Small intestine (tissue), 16 donors: ENCODE measurements at places on chromosomes 11 and 22.

GRCh38 chr22:17785185-17786184 is 11.2 kb upstream of the BID start:
- peak; percentile 56 for DNase-seq

DNA sequence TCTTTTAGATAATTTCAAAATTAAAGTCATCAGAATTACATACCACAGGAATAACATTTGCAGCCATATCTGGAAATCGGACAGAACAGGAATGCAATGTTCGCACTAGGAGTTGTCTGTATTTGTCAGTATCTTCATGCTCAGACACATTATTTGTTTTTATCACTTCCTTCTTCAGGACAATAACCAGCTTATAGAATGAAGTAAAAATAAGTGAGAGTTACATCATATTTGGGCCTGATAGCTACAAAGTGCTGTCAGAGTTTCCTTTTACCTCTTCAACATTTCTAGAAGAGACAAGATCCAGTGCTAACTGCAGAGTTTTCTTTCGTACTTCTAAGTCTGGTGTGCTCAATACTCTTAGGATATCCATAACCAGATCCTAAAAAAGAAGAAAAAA is 18.9 kb downstream of the COPB1 start:
- DNase-seq, result no peak

- DNase-seq, result no peak
Measured at GRCh38 chr11:11976481-11977127, 31.8 kb downstream of the DKK3 start.

DNA sequence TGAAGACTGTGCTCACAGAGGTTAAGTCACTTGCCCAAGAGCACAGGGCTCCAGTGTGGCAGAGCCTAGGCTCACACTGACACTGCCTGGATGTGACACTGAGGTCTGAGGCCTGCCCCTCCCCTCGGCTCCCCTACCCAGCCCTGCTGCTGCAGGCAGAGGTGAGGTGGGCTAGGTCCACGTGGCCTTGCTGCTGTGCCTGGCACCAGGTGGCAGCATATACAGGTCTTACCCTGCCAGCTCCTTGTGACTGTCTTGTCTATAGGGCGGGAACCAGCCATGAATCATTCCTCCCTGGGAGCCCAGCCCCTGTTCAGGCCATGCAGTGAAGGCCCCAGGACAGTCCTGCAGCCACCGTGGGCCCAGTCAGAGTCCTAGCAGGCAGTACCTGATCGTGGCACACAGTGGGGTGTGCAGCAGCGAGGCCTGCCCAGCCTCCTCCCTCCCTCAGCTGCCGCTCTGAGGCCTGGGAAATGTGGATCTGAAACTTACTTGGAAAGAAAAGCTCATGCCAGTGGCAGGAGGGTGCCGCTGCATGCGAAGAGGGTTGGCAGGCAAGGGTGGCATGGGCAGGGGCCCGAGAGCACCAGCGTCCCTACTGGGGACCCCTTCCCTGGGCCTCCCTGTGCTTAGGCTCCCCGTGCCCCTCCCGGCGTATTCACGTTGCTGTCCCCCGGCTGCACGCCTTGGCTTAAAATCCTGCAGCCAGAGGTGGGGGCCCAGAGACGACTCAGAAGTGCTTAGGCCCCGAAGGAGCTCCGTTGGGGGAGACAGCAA is 1.2 kb upstream of the CERK start:
- peak; percentile 79 for DNase-seq

GRCh38 chr22:32589007-32589406 is 114.4 kb downstream of the FBXO7 start:
- no peak for DNase-seq

DNA sequence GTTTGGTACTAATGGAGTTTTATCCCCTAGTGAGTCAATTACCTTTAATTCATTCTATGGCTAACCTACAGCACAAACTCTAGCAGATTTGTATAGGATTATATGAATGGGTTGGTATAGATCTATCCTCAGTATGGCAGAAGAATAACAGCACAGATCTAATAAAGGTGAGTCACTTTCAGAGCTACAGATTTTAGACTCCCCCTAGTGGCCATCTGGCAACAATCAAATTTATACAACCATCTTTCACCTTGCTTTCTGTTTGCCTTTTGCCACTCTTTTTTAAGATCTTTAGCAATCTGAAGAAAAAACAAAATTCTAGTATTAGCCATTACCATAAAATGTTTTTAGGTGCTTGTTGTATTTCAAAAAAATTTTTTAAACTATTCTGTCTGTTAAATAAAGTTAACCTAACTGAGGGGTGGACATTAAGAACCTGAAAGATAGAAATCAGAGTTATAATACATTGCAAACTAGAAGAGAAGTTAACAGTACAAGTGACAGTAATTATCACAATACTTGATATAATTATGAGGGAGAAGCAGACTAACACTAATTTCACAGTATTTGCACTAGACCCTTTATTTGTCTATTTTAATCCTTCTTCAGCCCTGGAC is 25.8 kb downstream of the DDIAS start:
- peak; percentile 66 for DNase-seq

GRCh38 chr11:71557257-71557656 is 8.1 kb upstream of the KRTAP5-10 start:
- no peak for DNase-seq

- DNase-seq, result peak; percentile 35
Measured at GRCh38 chr22:18057568-18058209, 20.1 kb upstream of the PEX26 start.

- no peak for DNase-seq
Measured at GRCh38 chr11:129408865-129409444, 33.3 kb downstream of the BARX2 start.

DNA sequence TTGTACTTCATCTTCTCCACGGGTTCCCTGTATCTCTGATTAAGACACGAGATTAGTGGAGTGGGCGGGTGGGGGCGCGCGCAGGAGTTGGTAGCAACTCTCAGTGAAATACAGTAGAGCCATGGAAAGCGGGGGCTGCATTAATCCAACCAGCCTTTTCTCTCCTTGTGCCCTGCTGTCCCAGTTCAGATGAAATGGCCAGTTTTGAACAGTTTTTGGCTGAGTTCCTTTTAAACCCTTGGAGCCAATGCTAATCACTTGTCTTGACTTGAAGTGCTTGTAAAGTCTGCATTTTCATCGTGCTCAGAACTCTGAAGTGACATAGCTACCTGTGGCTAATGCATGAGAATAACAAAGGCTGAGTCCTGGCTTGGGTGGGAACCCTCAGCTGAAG is 734 bp upstream of the TMEM123 start:
- no peak for DNase-seq

DNA sequence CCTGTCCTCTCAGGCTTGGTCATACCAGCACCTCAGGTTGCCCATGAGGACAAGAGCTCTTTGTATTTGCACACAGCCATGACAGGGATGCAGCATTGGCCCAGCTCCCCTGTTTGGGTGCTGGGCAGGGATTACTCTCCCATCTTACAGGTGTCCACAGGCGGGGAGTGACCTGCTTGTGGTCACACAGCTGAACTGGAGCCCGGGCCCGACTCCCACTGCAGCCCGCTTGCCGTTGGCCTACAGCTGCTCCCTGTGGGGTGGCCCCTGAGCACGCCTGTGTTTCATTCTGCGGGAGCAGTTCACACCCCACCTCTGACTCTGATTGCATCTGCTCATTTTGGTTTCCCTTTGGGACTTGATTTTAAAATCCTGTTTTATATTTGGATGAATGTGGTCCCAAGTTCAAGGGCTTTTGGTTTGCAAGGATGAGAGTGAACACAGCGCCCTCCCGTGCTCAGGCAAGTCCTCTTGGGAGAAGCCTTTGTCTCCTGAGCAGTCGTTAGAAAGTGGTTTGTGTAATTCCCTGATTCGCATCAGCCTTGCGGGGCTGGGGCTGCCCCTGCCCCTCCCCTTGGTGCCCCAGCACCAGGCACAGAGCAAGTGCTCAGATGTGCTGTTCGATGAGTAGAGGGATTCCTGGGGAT is 9.3 kb downstream of the PICK1 start:
- no peak for DNase-seq

DNA sequence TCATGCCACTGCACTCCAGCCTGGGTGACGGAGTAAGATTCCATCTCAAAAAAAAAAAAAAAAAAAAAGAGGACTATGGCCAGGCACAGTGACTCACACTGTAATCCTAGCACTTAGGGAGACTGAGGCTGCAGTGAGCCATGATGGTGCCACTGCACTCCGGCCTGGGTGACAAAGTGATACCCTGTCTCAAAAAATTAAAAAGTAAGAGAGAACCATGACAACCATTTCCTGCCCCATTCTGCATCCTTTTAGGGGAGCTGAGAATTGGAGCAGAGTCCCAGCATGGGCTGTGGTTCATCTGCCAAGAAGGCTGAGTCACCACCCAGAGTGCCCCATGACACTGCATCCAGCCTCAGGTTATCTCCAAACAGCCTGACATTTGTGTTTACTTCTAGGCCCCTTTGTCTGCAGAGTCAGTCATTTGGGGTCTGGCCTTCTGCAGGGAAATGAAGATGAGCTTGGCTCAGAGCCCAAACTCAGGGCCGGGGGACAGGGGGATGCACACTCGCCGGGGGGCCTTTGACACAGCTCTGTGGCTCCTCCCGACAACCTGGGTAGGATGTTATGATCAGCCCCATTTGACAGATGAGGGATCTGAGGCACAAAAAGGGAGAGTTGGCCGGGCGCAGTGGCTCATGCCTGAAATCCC is 4.7 kb downstream of the CSDC2 start:
- peak; percentile 44 for DNase-seq

- DNase-seq, result peak; percentile 52
Measured at GRCh38 chr22:25008666-25009065, 56.1 kb downstream of the KIAA1671 start.

- no peak for DNase-seq
Measured at GRCh38 chr22:28268171-28268570, 349.1 kb upstream of the PITPNB start.
